ENCODE measurements at places on chromosomes 1 and 21.

DNA sequence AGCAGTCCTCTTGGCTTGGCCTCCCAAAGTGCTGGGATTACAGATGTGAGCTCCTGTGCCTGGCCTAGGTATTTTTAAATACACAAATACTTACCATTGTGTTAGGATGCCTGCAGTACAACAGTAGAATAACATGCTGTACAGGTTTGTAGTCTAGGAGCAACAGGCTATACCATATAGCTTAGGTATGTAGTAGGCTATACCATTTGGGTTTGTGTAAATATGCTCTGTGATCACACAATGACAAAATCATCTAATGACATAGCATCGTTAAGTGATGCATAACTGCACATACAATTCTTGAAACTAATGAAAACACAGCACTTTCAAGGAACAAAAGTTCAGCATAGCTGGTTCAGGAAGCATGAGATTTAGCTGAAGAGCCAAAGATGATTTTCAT is 12.7 kb downstream of the POU2F1 start:
- DNase-seq: no peak

DNA sequence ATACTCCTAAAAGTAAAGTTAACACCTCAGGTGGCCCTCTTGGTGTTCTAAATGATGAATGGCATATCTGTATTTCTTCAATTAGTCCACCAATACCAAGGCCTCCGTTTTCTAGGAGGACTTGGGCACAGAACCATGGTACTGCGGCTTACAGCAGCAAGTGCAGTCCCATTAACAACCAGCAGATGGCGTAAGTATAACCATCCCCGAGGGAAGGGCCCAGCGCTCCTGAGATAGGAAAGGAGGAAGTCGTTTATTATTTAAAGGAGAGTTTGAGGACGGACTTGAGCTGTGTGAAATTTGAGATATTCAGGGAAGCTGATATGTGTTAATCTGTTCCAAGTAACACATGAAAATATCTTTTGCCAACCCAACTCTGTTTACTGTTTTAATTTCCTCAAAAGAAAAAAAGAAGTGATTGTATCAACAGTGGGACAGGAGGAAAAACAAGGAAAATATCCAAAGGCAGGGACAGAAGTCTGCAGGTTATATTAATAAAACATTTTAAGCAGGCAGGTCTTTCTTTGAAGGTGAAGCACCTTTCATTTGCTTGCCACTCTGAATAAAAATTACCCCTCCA is 37.7 kb upstream of the KCNJ15 start:
- DNase-seq: peak; percentile 56

DNA sequence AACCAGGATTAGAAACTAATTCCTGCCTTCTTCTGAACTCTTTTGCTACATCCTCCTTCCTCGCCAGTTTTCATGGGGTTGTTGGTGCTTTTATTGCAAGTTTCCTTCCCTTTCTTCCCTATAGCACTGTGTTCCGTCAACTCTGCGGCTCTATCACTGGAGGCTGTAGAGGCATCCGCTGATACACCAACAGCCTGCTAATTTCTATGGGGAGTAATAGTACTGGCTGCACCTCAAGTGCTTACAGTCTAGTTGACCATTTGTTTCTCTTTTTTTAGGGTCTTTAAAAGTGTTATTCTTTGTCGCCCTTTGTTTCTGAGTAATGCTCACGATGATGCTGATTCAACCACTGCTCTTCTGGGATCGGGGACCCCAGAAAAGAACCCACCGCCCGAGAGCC is 746 bp downstream of the MIS18A start:
- DNase-seq: no peak

GRCh38 chr1:52836035-52836434 is 6.5 kb upstream of the ZYG11A start:
- no peak for DNase-seq

- DNase-seq: no peak
Measured at GRCh38 chr21:34570313-34570712, 44.6 kb downstream of the RCAN1 start.

- no peak for DNase-seq
Measured at GRCh38 chr1:17819129-17819802, 64.1 kb downstream of the ACTL8 start.

All from activated CD4-positive, CD25-positive, alpha-beta regulatory T cell treated with anti-CD3 and anti-CD28 coated beads, Interleukin-2, amount 50 U/mL, for 72 hours (primary cell).